ENCODE measurements at places on chromosomes 7 and 10.

- DNase-seq: no peak
Measured at GRCh38 chr10:34845070-34845469, 30.0 kb upstream of the PARD3 start.

DNA sequence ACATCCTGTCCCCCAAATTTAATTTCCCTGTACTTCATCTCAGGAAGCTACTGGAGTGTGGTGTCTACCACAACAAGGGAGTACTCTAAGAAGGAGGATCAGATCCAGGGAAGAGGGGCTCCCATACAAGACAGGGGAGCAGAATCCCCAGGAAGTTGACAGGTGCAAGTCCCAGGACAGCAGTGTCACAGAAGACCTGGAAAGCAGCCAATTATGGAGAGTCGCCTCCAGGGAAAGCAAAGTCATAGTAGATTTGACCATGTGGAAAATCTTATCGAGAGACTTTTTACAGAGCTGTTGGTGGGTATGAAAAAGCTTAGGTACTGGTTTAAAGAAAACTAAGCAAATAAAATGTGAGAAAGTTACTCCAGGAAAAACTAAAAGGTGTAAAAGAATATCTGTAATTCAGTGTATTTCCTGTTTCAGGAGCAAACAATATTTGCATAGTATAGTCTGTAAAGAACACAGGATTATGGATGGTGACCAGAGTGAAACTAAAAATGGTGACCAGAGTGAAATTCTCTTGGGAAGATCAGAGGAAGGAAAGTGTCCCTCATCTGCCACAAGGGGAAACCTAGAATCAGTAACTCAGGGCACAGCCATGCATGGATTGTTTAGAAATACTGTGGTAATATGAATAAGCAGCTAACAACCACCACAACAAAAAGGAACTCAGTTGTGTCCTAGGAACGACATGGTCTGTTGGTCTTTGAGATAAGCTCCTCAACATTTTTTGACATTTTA is 44.5 kb downstream of the LANCL2 start:
- no peak for DNase-seq

GRCh38 chr7:49821181-49821580 is 47.7 kb downstream of the VWC2 start:
- no peak for DNase-seq

- no peak for DNase-seq
Measured at GRCh38 chr10:98328640-98329039, 60.6 kb upstream of the LOXL4 start.

DNA sequence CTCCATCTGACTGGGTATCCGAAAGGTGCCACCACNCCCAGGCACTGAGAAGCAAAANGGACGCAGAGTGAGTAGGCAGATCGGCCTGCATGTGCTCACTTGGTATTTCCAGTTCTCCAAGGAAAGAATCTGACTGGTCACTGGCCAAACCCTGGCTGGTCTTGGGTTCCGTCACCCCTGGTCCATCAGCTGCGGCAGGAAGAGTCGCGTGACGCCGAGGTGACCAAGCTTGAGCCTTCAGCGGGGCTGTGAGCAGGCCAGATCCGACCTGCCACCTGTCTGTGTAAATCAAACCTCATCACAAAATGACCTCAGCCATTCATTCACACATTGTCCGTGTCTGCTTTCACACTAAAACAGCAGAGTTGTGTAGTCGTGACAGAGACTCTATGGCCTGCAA is 28.8 kb upstream of the CHST15 start:
- no peak for DNase-seq

DNA sequence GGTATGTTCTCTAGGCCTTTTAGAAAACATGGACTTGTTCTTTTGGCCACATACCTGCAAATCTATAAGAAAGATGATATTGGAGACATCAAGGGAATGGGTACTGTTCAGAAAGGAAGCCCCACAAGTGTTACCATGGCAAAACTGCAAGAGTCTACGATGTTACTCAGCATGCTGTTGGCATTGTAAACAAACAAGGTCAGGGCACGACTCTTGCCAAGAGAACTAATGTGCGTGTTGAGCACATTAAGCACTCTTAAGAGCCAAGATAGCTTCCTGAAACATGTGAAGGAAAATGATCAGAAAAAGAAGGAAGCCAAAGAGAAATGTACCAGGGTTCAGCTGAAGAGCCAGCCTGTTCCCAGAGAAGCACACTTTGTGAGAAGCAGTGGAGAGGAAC is 37.1 kb downstream of the SDK1 start:
- no peak for DNase-seq

- DNase-seq: no peak
Measured at GRCh38 chr7:31933481-31933880, 136.7 kb downstream of the PDE1C start.

DNA sequence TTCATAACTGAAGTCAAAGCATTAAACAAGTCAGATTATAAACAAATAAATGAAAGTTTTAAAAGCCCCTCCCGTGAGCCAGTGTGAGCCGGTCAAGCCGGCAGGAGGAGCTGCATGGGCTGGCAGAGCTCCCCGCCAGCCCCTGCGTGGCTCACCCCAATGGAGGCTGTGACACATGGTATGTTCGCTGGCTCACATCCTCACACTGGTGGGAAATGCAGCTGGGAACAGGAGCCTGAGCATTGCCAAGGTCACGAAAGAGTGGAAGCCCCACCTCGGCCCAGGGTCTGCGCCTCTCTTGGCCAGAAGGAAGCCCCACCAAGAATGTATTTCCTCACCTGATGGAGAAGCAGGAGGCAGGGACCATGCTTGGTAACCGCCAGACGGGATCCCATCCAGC is 261.7 kb upstream of the TCERG1L start:
- no peak for DNase-seq

DNA sequence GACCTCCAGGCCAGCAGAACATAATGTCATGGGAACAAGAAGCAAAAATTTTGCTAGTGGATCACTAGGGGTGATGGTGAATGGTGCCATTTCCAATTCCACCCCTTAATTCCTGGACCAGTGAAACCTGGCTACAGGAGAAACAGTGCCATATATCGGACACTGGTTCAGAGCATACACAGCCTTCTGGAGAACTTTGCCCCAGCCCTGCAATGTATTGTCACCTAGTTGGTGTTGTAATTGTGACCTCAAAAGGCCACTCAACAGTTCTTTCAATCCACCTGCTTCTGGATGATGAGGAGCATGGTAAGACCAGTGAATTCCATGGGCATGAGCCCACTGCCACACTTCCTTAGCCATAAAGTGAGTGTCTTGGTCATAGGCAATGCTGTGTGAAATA is 59.8 kb upstream of the AASS start:
- DNase-seq: no peak

DNA sequence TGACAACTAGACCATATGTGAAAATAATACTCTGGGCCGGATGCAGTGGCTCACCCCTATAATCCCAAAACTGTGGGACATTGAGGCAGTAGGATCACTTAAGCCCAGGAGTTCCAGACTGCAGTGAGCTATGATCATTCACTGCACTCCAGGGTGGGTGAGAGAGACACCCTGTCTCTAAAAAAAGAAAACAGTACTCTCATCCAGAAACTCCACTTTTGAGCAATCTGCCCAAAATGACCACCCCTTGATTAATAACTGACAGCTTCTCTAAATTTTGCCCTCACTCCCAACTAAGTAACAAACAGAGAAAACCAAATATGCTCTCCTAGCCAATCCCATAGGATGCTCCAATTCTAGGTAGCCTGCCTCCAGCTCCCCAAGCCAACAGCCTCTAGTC is 62.5 kb upstream of the AKR1E2 start:
- no peak for DNase-seq

DNA sequence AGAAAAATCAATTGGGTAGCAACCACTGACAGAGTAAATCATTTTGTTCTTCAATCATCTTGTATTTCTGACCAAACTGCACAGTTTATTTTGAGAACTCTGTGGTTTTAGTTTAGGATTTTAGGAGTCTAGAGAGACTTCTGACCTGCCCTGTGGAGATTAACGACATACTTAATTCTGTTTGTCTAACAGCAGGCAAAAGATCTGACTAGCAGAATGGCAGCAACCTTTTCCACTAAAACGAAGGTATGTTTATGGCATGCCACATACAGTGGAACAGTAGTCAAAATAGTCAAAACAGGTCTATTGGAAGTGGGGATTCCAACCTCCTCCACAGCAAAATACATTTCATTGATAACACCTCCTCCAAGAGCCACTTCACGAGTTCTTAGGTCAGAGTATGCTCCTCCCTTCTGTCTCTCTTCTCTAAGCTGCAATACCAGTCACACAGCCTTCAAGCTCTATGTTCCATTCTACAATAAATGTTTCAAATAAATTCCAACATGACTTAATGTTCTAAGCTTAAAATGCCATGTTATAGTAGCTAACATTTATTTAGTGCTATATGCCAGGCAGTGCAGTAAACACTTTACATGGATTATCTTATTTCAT is 34.4 kb downstream of the NRCAM start:
- DNase-seq: no peak

- DNase-seq: no peak
Measured at GRCh38 chr10:86664341-86665217, 3.7 kb upstream of the LDB3 start.

DNA sequence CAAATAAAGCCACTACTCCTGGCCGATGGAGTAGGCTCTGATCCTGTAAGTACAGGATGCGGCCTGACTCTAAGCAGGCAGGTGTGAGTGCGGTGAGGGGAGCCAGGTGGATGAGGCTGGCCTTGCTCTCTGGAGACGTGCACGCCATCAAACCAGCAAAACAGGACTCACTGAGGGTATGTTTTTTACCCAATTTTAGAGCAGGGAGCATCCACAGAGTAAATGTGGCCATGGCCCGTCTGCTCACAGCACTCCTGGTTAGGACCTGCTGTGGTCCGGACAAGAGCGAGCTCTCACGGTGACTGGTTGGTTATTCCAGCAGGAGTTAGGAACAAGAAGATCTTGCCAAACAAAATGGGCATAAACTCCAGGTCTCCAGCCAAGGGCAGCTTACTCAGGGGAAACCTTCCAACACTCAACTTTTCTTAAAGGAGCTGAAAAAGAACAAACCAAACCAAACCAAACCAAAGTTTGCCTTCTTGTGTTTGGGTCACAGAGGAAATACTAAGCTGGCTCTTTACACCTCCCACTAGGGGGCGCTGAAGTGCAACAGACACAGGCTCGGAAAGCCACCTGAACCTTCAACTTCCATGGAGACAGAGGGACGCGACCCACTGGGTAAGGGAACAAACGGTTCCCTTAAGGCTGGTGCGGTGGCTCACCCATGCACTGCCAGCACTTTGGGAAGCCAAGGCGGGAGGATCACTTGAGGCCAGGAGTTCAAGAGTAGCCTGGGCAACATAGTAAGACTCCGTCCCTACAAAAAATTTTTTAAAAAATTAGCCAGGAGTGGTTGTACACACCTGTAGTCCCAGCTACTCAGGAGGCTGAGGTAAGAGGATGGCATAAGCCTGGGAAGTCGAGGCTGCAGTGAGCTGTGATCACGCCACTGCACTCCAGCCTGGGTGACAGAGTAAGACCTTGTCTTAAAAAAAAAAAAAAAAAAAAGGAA is 122.4 kb downstream of the CLEC2L start:
- no peak for DNase-seq

- DNase-seq: no peak
Measured at GRCh38 chr7:74063223-74063641, 20.4 kb upstream of the LIMK1 start.

DNA sequence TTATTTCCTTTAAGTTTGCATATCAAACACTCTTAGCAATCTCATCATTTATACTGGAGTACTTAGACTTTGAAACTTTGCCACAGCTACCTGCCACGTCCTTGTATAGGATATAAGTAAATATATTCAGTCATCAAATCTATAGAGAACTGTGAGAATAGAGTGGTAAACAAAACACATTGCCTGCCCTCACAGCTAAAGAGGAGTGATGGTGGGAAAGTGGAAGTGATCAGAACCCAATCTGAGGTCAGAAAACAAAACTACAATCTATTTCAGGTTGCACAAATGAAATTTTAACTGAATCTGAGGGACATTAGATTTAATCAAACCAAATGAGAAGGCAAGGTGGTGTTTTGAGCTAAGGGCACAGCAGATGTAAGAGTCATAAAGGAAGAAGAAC is 74.8 kb downstream of the ZEB1 start:
- DNase-seq: no peak

- no peak for DNase-seq
Measured at GRCh38 chr7:134441264-134441663, 17.6 kb downstream of the AKR1B1 start.

DNA sequence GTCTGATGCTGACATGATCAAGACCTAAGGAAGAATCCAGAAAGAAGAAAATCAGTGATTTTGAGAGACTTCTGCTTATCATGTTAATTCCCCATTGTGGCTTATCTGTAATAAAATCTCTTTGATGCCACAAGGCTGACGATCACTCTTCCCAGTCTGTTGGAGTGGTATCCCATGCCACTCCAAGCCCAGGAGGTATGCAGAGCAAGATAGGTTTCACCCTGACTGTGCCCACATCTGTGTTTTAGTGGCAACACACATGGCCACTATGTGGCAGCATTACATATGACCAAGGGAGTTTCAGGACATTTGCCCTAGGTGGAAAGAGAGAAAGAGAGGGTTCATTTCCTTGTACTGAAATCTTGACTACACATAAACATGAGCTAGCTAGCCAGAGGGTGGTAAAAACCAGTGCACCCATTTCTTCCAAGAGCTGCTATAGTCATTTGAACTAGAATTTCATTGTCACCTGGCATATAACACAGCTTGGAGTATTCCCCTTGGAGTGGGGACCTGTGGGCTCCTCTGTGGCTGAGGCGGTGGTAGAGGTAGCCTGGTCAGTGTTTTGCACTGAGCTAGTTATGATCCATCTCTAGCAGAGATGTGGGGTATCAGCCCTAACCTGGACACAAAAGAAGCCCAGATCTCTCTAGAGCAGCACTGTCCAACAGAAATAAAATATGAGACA is 20.8 kb downstream of the LAMB4 start:
- no peak for DNase-seq

DNA sequence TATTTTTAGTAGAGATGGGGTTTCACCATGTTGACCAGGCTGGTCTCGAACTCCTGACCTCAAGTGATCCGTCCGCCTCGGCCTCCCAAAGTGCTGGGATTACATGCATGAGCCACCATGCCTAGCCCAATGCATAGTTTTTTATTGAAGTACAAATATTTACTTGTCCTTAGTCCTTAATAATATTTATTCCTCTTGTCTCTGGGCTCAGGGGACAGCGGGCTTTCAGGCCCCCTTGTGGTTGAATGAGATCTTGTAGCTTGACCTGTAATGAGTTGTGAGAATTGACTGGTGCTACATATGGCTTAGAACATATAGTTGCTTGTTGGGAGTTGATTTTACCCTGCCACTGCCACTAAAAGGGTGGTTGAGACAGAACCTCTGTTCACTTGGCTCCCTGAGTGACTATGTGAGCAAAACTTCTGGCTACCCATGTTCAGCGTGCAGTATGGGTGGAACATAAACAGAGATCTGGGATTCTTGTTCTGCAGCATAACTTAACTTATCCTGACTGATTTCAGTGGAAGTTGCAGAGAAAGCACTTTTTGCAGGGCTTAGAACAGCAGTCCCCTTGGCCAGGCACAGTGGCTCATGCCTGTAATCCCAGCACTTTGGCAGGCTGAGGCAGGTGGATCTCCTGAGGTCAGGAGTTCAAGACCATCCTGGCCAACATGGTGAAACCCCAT is 14.9 kb downstream of the CCL26 start:
- no peak for DNase-seq

- no peak for DNase-seq
Measured at GRCh38 chr10:51000164-51000563, 74.1 kb upstream of the PRKG1 start.

GRCh38 chr10:86387178-86387794 is 20.7 kb upstream of the GRID1 start:
- DNase-seq: no peak

- DNase-seq: no peak
Measured at GRCh38 chr7:96664793-96665192, 44.9 kb downstream of the SEM1 start.

Measured in NCI-H524 treated with DMSO at 0.1 percent for 48 hours (cell line).